ENCODE measurements at places on chromosomes 2 and 18.

- no peak for DNase-seq
These were observed 138.8 kb downstream of the EML6 start for GRCh38 chr2:54862229-54862628.

GRCh38 chr2:171406044-171406443, 27.7 kb downstream of the METTL8 start:
- DNase-seq, result no peak

GRCh38 chr2:192438239-192438638, 243.5 kb upstream of the TMEFF2 start:
- DNase-seq, result no peak

GRCh38 chr2:105391763-105392662, 6.8 kb downstream of the FHL2 start:
- no peak for DNase-seq

DNA sequence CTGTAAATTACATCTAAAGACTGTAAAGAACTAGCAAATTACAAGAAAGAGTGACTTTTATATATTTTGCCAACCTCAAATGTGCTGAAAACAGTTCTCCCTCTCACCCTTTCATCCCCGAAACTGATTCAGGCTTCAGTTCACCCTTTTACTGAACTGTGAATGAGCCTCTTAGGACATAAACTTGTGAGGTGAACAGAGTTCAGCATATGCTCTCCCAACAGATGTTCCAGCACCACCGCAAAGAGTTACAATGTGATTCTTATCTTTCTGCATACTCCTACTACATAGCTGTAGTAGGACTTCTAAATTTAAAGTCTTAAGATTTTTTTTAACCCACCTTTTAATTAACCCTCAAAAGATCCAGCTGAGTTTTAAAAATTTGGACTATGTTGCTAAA, 1.2 kb upstream of the ZCCHC2 start:
- no peak for DNase-seq

All from NCI-H774 (cell line).